NCI-H446 treated with DMSO at 0.1 percent for 48 hours (cell line): ENCODE measurements at places on chromosomes 13 and 19.

DNA sequence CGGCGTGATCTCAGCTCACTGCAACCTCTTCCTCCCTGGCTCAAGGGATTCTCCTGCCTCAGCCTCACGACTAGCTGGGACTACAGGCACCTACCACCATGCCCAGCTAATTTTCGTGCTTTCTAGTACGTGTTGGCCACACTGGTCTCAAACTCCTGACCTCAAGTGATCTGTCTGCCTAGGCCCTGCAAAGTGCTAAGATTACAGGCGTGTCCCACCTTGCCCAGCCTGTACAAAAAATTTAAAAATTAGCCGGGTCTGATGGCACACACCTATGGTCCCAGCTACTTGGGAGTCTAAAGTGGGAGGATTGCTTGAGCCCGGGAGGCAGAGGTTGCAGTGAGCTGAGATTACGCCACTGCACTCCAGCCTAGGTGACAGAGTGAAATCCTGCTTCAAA is 4.7 kb upstream of the MEX3D start:
- DNase-seq: no peak

DNA sequence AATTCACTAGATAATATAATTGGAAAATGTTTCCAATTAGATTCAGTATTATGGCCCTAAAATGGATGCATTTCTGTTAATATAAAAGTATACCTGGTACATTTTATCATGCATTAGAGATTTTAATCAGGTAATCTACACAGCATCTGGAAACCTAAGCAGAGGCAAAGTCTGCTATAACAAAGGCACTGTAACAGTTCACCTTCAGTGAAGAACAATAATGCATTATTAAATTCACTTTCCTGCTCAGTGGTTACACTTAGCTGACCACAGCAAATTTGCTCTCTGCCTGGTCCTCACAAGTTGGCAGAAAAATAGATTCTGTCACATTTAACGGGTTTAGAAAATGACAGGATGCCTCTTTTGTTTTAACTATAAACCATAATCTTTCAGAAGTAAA is 326.9 kb downstream of the DACH1 start:
- no peak for DNase-seq

- no peak for DNase-seq
Measured at GRCh38 chr19:35955881-35956634, 19.9 kb downstream of the LRFN3 start.

DNA sequence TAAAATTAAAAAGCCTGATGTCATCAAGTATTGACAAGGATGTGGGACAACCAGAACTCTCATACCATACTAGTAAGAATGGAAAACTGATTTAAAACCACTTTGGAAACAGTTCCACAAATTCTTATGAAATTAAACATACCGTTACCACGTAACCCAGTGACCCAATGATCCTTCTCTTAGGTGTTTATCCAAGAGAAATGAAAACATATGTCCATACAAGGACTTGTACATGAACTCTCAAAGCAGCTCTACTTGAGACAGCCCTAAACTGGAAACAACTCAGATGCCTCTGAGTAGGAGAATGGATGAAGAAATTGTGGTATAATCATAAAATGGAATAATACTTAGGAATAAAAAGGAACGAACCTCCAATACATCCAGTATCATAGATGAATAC is 27.6 kb downstream of the SLC6A16 start:
- no peak for DNase-seq

GRCh38 chr19:8132858-8133458 is 16.4 kb downstream of the FBN3 start:
- no peak for DNase-seq
